ENCODE measurements at places on chromosomes 4 and X.
A peak's percentile ranks its signal among the peaks of the same experiment; 100 is the strongest.

- no peak for DNase-seq
Measured at GRCh38 chr4:14934704-14935390, 67.4 kb upstream of the CPEB2 start.

- DNase-seq = no peak
Measured at GRCh38 chrX:31178769-31179125, 106.9 kb upstream of the FTHL17 start.

- no peak for DNase-seq
Measured at GRCh38 chrX:44884944-44885343, 12.0 kb downstream of the KDM6A start.

DNA sequence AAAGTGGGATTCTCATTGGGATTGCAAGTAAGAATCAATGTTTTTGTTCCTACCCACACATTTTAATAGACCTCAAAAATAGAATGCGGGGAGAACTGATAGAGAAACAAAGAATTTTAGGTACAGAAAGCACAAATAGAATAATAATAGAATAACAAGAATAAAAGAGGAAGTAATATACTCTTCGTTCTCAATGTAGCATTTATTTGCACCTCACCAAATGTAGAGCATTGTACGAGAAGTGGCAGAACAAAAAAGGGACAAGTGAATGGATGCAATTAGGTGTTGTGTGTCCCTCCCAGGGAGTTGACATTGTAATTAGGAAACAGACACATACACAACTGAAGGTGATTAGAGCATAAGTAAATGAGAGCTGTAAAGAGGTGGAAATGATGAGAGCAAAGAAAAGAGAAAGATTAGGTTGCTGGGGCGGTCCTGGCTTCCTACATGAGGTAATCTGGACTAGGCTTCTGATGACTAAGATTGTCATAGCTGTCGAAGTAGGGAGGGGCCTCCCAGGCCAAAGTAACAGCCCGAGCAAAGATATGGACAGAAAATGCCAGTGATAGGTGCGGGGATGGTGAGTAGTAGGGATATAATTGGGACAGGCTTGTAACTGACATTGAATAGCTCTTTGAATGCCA, 10.4 kb downstream of the RAB9A start:
- DNase-seq = no peak

DNA sequence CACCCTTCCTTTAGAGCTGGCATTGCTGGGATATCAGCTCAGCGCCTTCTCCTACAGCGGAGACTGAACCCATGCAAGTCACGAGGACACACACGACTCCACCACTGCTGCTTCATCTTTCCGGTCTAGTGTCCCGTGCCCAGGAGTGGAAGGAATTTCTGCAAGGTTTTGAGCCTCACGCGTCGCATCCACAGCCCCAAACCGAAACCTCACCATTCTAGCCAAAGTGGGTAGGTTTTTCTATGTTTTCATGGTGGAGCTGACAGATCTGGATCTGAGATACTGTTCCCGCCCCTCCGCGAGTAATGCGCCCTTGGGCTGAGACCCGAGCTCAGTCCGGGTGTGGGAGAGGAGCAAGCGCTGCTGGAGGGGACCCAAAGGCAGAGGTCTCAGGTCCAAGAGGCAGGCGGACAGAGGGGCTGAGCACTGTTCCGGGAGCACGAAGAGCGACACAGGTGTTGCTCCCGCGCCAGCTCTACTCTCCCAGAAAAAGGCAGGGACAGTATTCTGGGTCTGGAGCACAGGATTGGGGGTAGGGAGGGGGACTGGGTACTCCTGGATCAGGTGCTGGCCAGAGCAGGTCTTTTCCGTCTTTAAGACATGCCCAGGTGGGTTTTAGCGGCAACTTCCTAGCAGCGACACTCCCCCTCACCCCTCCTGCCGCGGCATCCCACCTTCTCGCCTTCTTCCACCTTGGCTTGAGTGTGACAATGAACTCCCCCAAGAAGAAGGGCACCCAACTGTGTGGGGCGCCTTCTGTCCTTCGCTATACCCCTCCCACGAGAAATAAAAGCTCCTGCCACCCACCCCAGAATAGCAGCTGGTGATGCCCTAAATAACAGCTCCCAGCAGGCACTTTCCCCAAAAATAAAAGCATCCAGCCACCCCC, 1.8 kb downstream of the EPHA5 start:
- DNase-seq = no peak

GRCh38 chrX:153554519-153555167, 37.2 kb downstream of the ATP2B3 start:
- DNase-seq = peak; percentile 55

DNA sequence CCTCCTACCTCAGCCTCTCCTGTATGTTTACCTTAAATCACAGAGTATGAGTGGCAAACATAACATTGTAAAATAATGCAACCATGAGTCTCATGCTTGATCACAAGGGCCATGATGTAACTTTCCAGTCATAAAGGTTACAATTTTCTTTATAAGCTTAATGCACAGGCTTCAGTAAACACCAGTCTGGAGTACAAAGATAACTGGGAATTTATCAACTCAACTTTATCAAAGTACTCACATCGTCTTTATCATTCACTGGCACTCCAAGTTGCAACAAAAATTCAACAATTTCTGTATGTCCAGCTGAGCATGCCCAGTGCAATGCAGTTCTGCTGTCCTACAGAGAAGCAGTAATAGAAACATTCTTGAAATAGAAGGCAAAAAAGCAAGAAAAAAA, 2.8 kb downstream of the PSMD10 start:
- DNase-seq = no peak

- no peak for DNase-seq
Measured at GRCh38 chr4:98514741-98515469, 143.5 kb downstream of the TSPAN5 start.

- DNase-seq = no peak
Measured at GRCh38 chr4:176534566-176534965, 214.8 kb downstream of the SPCS3 start.

GRCh38 chr4:38223306-38223705, 263.1 kb downstream of the PTTG2 start:
- DNase-seq = no peak

DNA sequence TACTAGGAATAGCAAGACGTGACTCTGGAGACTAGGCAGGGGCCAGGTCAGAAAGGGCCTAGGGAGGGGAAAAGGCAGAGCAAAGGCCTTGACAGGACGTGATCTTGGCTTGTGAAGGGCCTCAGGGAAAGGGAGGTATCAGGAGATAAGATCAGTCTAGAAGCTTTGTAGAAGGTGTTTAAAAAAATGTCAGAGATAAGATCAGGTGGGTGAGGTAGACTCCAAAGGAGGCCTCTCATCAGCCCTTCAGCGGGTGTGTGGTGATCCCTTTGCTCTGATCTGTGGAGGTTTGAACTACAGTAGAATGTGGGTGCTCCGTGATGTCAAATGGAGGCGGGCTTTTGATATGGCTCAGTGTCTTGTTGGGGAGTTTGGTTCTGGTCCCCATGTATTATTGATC, 78.8 kb upstream of the PRPS1 start:
- DNase-seq = no peak

GRCh38 chr4:13777341-13777740, 149.8 kb upstream of the BOD1L1 start:
- no peak for DNase-seq

DNA sequence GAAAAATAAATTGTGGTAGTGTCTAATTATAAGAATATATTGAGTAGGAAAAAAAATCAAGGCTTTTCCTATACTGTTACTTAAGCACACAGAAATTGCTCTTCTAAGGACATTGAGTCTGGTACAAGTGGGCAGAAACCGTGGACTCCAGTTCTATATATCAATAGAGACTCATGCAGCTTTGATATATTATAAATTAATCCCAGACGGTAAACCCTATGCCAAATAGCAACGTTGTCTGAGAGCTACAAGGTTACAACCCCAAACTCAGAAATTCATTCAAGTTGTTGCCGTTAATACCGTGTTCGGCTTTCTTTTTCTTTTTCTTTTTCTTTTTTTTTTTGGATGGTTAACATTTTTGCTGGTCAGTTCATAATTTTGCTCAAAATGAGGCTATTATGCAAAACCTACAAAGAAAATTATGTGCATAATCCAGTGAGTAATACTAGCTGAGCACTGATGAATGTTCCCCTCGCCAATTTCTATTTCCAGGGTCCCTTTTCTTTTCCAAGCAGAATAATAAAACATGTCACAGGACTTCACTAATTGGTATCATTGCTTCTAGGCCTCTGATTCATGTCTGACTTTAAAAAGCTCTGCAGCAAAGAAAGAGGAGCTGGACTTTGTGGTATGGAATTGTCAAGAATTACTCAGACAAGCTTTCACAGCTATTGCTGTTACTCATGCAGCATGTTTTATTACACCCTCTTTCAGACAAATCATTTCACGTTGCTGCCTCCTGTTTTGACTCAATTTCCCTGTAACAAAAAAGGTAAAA, 737.7 kb downstream of the NLGN4X start:
- DNase-seq = no peak

DNA sequence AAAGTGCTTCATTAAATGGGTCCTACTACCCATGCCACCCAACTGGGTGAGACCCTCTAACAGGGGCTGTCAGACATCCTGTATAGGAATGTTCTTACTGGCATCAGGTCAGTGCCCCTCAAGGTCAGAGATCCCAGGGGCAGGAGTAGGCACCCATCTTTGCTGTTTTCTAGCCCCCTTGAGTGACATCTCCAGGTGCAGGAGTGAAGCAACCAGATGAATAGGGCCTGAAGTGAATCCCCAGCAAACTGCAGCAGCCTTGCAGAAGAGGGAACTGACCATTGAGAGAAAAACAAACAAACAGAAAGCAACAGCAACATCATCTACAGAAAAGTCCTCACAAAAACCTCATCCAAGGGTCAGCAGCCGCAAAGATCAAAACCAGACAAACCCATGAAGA, 55.8 kb upstream of the GNRHR start:
- no peak for DNase-seq

DNA sequence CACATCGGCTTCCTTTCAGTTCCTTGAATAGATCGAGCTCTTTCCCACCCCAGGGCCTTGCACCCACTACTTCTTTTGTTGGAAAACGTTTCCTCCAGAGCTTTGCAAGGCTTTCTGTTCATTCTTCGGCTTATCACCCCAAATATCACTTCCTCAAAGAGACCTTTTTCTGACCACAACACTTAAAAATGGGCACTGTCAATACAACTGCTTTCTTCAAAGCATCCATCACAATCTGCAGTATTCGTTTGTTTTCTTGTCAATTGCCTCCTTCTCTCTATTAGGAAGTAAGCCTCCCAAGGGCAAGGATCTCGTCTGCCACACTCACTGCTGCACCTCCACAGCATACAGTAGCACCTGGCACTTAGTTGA, 17.7 kb upstream of the CENPU start:
- DNase-seq = no peak

- no peak for DNase-seq
Measured at GRCh38 chr4:787561-787981, 38.4 kb downstream of the CPLX1 start.

DNA sequence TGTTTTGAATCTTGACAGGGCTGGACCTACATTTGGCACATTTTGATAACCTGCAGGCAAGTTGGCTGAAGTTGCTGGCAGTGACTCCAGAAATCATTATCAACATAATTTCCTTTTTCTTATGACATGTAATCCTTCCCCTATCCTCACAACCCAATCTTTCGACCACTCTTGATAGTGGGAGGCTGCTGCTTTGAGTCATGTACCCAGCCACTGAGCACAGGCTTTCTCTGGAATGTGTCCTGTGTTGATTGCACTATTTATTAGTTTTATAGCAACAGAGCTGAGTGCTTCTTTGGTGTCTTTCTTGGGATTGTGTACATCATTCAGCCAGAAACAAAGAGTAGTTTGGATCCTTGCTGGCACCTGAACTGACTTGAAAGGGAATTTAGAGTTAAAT, 183.1 kb upstream of the LEF1 start:
- DNase-seq = no peak

DNA sequence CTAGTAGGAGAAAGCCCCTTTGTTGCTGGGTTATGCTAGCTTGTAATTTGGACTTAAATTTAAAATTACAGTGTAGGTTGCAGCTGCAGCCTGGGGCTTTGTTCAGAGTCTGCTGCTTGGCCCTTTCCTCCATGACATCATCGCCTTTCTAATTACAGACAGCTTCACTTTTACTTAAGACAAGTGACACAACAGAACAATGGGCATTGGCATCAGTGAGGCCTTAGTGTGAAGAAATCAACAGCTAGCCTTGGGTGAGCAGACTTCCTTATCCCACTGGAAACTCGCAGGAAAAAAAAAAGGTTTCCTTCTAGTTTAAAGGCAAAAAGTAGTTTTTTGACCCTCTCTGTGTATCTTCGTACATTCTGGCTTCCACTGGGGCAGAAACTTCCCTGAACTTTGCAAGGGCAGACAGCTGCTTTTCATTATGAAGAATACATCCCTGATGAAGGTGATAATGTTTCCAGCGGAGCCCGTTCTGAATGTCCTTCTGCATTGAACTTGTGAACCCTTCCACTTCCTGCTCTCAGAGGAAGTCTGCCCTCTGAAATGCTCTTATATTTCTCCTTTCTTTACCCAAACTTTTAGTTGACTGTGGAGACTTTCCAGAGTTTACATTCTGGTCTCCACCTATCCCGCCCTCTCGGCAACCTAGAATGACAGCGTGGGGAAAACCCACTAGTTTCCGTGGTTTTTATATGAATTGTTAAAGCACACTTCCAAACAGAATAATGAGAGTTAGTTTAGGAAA, 123.2 kb upstream of the FAM9C start:
- no peak for DNase-seq

DNA sequence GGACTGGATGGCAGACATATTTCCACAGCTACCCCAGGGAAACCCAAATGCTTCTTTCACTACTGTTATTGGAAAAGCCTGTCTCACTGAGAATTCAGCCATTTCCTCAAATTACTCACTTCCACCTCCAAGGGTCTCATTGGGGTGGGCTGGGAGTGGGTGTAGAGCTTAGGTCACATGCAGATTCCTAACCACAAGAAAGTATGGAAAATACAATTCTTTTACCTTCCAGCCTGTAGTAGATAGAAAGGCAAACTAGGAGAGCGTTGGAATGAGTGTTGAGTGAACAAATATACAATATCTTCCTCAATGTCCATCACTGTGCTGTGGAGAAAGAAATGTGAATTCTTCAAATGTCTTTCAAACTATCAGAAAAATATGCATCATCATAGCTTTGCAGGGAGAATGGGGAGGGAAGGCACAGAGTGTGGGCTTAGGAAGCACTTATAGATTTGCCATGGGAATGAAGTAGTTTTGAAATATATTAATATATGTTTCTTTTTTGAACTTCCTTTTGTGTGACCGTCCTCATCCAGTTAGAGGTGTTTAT, 245.3 kb upstream of the JADE1 start:
- DNase-seq = no peak

DNA sequence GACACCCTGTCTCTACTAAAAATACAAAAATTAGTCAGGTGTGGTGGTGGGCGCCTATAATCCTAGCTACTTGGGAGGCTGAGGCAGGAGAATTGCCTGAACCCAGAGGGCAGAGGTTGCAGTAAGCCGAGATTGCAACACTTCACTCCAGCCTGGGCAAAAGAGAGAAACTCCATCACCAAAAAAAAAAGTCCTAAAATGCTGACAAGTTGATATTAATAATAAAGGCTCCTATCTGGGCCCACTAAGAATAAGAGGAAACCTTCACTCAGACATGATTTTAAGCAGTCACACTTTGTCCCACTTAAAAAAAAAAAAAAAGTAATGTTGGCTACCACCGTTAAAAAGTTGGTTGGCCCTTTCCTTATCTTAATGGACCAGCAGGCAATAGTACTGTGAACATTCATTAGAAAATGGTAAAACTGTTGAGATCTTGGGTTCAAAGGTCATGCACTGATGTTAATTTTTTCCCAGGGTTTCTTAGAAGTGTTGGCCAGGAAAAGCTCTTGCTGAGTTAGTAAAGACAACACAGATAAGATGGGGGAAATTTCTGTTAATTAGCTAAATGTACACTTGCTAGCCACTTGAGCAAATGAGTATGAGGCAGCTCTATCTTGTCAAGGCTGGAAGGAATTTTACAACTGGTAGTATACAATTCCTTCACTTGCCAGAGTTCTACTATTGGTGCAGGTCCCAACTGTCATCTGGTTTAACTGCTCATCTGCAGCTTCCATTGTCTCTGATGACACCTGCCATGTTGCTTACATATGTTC, 43.6 kb upstream of the BMP2K start:
- no peak for DNase-seq

Data from stimulated activated CD4-positive, alpha-beta T cell treated with anti-CD3 and anti-CD28 coated beads, Interleukin-12 subunit alpha, Interleukin-12 subunit beta, amount 100 ng/mL, for 48 hours (primary cell).